MG63 (cell line): ENCODE measurements at places on chromosomes 16 and 17. TPM values are rescaled to one million over a fixed set of nuclear protein-coding genes. Genes with fewer than 3 reads are reported as not detected.

The OTOP3 gene
- not detected in 2 replicates for total RNA-seq

The ERN2 gene
- not detected in 2 replicates for total RNA-seq

The KRT9 gene
- total RNA-seq: not detected in 2 replicates

The MVD gene
- 16.8 and 25.7 TPM in 2 replicates for total RNA-seq

The EXOC3L1 gene
- total RNA-seq: not detected in 2 replicates

The KRT27 gene
- total RNA-seq: not detected in 2 replicates

The SETD1A gene
- 0.17 and 0.76 TPM in 2 replicates for total RNA-seq

The ATP2A3 gene
- 0.32 and 1.2 TPM in 2 replicates for total RNA-seq

The PGAP3 gene
- total RNA-seq: 9.5 and 29.2 TPM in 2 replicates

The KIF2B gene
- not detected in 2 replicates for total RNA-seq

The MT1F gene
- not detected in 2 replicates for total RNA-seq

The IRF8 gene
- total RNA-seq: not detected in 2 replicates
